ENCODE measurements at places on chromosomes 5 and 9.

- no peak for DNase-seq
Measured at GRCh38 chr9:108363311-108363710, 492.5 kb downstream of the ACTL7B start.

DNA sequence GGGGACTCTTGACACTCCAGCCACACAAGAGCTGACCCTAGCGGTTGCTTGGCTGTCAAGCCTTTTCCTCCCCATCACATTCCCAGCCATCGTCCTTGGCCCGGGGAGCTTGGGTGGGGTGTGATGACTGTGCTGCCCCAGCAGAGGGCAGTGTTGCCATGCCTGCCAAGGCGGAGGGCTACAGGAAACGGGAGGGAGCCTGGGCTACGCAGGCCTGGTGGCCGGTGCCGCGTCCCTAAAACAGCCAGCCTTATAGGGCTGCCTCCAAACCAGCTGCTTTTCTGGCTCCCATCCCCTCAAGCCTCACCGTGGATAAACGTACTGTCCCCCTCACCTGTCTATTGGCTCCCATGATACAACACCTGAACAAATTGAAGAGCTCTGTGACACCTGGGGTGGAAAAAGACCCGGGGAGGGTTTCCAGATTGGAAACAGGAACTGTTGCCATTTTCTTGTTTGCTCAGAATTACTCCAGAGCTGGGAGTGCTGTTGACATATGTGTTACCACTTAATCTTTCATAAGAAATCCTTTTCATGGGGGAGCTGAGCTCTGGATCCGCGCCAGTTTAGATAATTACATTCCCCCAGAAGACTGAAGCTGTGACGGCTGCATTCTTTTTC lies 72.8 kb upstream of the ASTN2 start:
- peak; percentile 65 for DNase-seq

- no peak for DNase-seq
Measured at GRCh38 chr9:78131969-78132700, 100.5 kb upstream of the GNAQ start.

DNA sequence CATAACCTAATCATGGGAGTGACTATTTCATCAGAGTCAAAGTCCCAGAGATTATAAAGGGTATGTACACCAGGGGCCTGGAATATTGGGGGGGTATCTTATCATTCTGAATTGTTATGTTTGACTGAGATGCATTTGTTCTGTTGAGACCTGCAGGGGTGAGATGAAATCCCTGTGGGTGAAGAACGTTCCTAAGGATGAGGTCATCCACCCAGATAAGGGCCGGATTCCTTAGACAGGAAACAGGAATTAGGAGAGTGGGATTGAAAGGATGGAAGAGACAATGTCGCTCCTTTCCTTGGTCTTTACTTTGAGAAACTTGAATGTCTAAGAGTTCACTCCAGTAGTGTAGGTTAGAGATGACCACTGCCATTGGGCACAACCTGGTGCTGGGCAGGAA lies 54.7 kb downstream of the GAS1 start:
- DNase-seq, result no peak

- no peak for DNase-seq
Measured at GRCh38 chr5:21693591-21693990, 1159.6 kb downstream of the CDH12 start.

DNA sequence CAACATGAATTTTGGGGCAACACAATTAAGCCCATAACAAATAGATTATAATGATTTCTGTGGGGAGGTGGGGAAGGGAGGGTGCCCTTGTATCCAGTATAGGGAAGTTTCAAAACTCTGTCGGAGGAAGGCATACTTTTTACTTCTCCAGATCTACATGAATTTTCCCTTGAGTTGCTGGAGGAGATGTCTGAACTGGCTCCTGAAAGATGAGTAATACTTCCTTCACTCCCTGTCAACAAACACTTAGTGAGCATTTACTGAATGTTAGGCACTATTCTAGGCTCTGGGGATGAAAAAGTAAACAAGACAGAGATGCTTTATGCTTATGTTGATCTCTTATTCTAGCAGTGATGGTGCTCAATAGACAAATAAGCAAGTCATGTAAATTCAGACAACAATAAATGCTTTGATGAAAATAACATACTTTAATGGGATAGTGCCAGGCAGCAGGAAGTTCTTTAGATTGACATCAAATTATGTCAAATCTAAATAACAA lies 197.9 kb upstream of the ANKH start:
- no peak for DNase-seq
